ENCODE measurements at places on chromosomes 5 and 9. TPM values are rescaled to one million over a fixed set of nuclear protein-coding genes. Genes with fewer than 3 reads are reported as not detected.

The PPP3R2 gene
- not detected for total RNA-seq

The IFNA21 gene
- not detected for total RNA-seq

The PPIC gene
- total RNA-seq = 11.3 TPM

The RAD23B gene
- total RNA-seq = 113 TPM

The TMOD1 gene
- total RNA-seq = 2.2 TPM

The ENC1 gene
- 12.3 TPM for total RNA-seq

Measured in lower leg skin (tissue), 4 donors.